Activated T-cell treated with anti-CD3 and anti-CD28 coated beads, Interleukin-2, amount 50 U/mL, for 1 hour (primary cell): ENCODE measurements at places on chromosomes 2 and 18.

GRCh38 chr2:186714611-186715010, 20.8 kb downstream of the FAM171B start:
- no peak for DNase-seq

DNA sequence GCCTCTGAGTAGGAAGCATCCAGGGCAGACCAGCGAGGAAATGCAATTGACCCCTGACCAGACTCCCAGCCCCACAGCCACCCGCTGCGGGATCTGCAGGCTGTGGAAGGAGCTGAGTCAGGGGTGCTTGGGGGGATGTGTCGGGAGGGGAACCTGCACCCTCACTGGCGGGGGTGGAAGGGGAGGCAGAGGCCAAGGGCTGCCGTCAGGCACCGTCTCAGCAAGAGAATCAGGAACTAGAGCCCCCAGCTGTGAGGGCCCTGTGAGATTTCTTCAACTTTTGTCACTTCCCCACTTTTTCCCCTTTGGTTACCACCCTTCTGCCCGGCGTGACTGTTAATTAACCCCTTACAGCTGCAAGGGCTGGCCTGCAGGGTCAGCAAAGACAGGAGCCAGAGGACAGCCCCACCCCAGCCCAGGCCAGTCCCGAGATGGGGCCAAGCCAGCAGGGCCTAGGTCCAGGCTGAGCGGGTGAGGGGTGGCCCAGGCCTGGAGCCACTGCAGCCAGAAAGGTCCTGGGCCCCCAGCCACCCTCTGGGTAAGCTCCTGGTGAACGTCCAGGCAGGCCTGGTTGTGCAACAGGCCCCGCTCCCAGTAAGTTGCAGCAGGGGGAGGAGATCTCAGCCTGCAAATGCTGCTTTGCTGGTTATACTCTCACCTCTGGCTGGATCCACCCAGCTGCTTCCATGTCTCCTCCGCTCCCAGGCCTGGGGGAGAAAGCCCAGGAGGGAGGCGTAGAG, 147.0 kb upstream of the ID2 start:
- DNase-seq: no peak

DNA sequence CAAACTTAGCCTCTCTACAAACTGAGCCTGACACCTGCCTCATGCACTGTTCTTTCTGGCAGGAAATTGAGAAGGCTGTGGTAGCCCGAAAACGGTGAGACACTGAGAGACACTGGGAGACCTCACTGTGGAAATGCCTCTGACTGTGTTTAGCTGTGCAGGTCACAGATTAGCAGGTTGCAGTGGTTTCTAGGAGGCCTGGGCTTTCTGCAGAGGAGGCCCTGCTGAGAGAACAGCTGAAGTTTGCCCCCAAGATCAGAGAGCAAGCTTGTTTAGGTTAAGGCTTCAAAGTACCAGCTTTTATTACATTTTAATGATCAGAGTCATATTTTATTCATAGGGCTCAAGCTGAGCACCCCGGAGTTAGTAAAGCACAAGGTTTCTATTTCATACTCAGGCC, 68.7 kb upstream of the LYPD6 start:
- no peak for DNase-seq

DNA sequence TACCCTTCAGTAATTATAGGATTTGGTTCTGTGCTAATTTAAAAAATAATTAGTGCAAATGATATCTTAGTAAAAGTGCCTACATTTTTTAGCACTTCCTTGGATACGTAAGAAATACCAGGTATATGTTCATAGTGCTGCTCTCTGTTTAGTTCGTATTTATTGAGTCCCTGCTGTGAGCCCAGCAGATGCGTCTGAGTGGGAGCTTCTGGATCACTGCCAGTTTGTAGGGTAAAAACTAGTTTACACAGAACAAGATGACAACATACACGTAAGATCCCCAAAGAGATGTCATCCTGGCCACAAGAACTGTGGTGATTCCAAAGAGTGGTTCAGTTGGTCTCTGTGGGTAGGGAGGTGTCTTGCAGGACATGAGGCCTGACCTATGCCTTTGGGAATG, 103.2 kb downstream of the CTIF start:
- DNase-seq: no peak

- DNase-seq: peak; percentile 74
These were observed 14.1 kb upstream of the CHRNA1 start for GRCh38 chr2:174778085-174778981.

- DNase-seq: no peak
These were observed 71.8 kb upstream of the NPAS2 start for GRCh38 chr2:100747996-100748615.

DNA sequence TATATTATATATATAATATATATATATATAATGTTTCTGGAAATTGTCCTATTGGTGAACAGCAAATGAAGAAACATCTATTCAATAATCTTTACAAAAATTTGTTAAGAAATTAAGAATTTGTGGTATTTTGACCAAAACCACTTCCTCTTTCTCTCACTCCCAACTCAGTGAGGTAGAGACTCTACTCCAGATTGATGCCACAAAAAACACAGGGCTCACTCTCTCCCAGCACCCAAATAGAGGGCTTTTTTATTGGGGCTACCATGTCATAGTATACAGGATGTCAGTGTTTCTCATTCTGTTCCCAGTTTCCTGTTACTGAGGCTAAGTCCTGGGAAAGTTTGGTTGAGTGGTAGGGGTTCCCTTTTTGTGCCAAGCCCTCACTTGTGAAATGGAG, 1155.4 kb downstream of the BCL11A start:
- no peak for DNase-seq

DNA sequence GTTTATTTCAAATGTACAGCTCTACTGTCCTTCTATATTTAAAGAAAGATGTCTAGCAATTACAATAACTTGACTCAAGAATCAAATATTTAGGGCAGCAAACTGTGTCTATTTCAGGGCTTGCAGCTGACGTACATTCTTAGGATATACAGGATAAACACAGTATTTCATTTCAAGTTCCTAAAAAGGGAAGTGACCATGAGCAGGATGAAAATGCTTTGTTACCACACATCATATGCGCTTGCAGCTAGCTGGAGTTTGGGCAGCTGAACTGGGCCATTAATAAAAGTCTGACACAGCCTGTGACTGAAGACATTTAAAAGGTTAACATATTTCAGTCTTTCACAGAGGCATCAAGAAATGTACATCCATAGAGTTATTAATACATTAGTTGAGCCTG, 264.6 kb upstream of the TRIB2 start:
- no peak for DNase-seq

DNA sequence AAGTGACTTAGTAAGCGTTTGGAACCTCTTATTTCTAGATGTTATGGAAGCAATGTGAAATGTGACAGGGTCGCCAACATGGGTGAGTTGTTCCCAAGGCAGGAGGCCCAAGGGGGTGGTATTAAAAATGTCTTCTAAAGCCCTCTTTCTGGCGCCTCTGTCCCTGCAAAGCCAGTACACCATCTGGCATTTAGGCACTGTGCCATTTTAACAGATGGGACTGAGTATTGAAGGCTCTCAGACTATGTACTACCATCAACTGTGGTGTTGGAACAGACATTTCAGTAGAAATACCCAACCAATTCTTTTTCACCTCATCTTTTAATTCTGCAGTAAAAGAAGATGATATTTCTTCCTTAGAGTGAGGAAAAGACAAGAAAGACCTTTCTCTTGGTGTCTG, 384.5 kb upstream of the MMADHC start:
- DNase-seq: no peak

DNA sequence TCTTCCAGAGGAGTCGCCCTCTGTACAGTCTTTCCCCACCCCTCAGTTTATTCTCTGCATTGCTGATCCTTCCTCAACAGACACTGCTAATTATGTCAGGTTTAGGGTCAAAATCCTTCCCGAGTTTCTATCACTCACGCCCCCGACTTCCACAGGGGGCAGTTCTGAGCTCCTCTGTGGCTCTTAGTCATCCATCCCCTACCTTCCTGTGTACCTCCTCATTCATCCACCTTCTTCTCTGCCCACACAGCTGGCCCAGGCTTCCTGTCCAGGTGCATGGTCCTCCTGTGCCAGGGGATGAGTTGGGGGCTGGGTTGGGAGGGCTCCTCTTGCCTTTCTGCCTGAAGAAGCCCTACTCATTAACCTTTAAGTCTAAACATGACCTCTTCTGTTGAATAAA, 202.9 kb downstream of the ARL4C start:
- no peak for DNase-seq

DNA sequence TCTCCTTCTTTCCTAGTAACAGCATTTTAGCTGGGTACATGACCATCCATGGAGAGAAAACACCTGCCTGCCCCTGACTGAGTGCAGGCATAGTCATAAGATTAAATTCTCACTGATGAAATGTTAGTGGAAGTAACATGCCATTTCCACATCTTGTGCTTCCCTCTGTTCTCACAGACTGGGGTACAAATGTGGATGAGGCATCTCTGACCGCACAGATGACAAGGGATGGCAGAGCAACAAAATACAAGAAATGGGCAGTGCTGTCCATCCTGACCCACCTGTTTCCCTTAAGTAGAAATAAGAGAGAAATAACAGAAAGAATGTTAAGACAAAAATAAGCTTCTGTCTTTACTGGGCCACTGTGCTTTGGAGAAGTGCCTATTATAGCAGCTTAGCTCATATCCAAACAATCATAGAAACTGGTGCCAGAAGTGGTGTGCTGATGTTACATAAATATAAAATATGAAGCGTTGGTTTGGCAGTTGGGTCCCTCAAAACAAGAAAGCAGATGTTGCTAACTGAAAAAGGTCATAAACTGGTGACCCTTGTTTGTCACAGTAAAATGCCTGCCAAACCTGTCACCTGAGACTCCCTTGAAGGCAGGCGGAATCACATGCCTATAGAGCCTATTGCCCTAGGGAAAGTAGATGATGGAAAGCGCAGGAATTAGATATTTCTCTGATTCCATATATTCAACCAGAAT, 72.4 kb upstream of the CCDC150 start:
- DNase-seq: no peak

DNA sequence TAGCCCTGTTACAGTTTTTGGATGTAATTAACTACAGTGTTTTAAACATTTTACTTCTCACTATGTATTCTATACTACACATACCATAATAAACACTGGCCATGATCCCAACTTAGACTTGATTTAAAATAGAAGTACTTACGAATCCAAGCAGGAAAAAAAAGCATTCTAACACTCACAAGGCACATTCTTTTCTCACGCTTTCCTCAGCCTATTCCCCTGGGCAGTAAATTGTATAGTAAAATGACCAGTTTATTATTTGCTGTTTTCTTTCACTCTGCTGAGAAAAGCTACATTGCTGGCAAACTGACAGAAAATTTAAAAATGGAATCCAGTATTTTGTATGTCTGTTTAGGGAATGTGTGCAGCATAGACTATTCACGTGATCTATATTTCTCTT, 2.8 kb upstream of the TANC1 start:
- no peak for DNase-seq

DNA sequence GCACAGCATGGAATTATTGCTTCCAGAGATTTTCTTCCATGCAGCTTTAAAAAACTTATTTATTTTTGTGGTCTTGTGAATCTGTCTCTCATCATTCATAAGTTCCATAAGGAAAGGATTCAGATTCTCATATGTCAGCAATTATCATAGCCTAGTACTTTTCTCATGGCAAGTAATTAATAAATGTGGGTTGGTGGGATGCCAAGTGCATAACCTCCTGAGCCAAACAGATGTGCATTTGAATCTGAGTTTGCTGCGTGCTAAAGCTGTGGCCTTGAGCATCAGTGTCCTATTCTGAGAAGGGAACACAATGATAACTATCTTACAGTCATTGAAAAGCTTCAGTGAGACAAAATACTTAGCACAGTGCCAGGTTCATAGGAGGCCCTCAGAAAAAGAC, 331.9 kb downstream of the PDE11A start:
- DNase-seq: no peak

DNA sequence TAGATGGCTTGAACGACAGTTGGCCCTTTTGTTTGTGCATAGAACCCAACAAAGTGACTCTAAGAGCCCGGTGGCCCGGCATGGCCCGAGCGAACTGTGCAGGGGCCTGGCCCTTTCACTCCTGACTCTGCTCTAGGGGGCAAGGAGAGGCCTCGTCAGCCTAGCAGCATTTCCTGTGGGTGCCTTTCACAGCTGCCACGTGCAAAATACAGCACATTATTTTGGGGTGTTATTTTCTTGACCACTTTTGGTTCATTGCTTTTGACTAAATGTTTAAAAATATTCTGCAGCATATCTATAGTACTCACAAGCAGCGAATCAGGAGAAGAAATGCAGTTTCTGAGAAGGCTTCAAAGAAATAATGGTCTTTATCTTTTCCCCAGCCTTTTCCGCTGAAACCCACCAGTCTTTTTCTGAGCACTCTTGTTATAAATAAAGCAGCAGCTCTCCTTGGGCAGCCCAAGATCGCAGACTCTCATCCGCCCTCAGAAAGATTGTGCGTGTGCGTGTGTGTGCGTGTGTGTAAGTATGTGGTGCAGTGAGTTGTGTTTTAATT, 31.3 kb downstream of the DGKD start:
- DNase-seq: peak; percentile 51

- peak; percentile 43 for DNase-seq
These were observed 267.4 kb downstream of the PHLPP1 start for GRCh38 chr18:62982600-62983251.

DNA sequence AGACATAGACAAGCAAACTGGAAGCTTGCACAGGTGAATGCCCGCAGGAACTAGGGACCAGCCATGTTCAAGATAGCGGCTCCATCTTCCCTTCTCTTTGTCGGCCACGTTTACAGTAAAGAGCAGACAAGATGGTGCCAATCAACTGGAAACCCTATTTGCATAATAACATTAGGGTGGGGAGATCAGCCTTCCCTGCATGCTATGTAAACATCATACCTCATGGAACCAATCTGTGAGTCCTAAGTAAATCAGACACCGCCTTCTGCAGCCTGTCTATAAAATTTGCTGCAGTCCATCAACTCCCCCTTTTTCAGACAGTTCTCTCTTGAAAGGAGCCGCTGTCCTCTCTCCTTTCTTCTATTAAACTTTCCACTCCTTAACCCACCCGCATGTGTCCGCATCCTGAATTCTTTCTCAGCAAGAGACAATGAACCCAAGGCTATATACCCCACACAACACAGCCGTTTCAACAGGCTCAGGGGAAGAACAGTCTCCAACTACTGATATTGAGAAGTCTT, 384.4 kb downstream of the EIPR1 start:
- DNase-seq: no peak

DNA sequence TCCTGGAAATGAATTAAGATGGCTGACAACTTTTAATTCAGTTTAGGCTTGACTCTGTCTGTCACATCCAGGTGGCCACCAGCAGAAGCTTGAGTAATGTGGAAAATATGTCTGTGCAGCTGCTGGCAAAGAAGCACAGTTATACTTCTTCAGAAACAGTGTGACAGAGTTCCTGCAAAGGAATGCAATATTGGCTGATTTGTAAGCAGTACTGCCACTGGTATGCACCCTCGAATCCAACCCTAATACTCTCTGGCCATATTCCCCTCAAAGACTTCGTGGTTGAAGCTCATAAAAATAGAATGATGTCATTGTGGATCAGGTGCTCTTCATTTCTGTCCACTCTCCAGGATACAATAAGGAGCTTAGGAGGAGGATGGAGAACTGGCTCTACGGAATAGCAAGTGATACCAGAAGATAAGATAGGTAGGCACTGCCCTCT, 86.2 kb downstream of the METTL8 start:
- no peak for DNase-seq

GRCh38 chr2:229445501-229446211, 174.6 kb upstream of the PID1 start:
- no peak for DNase-seq

- DNase-seq: no peak
These were observed 1184.7 kb upstream of the NXPH2 start for GRCh38 chr2:139964721-139965440.
